ENCODE measurements at places on chromosomes 1 and 21.
A peak's percentile ranks its signal among the peaks of the same experiment; 100 is the strongest.

- no peak for DNase-seq
These were observed 11.5 kb downstream of the TNFSF4 start for GRCh38 chr1:173195596-173196088.

DNA sequence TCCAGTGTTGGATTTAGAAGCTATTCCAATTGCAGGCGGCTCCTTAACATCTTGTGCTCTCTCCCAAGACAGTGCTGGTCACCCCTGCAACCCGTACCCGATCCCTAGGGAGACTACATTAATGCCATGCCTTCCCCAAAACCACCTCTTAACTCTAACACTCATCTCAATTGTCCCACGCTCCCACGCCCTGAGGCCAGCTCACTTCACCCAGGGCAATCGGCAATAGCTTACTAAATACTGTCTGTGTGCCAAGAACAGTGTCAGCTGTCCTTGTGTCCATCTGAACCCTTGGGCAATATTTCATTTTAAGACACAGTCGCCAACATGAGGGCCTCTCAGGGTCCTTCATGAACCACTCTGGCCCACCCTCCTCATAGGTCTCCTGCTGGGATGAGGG, 13.9 kb downstream of the C1orf198 start:
- no peak for DNase-seq

DNA sequence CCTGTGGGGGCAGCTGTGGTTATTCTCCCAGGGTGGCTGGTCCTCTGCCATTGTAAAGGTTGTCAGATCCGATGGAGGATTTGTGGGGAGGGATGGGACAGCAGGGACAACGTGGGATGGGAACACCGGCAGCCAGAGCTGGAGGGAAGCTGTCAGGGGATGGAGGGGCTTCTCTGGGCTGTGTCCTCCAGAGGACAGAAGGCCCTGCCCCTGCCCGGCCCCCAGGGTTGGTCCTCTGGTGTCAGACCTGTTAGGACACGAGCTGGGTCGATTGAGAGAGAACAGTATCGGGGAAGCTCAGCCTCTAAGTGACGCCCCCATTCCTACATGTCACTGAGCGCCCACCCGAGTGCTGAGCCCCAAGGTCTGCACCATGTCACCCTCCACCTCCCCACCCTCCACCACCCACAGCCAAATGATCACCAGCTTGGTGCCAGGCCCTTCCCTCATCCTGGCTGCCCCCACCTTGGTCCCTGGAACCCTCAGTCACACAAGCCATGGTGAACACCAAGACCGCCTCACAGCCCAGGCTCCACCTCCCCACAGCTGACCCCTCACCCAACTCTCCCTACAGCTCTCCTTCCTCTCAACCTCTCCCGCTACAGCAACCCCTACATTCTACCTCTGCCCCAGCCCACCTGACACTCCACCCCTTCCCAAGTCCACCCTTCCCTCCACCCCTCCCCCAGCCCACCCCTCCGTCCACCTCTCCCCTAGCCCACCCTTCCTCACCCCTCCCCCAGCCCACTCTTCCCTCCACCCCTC, 244.4 kb downstream of the MATN1 start:
- DNase-seq: no peak

DNA sequence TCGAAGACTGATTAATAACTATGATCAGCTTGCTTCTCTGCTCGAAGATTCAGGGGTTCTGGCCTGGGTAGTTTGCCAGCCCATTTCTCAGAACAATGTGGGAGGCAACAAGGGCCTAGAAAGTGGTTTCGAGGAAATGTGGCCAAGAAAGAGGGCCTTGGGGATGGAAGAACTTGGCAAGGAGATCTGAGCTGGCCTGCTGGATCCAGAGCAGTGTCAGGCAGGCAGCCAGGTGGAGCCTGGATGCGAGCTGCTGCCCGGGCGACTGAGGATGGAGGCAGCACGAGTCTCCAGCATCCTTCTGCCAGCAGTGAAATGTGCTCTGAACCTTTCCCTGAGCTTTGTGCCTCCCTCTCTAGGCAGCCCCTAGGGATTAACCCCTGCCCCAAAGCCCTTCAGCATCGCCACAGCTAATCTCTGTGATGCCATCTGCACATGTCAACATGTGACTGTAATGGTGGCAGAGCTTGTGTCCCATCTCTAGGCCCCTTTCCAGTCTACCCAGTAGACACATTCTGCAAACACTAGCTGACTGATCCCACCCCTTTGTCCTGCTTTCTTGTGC, 61.0 kb upstream of the NEK2 start:
- peak; percentile 62 for DNase-seq

GRCh38 chr1:71001624-71002023, 46.0 kb downstream of the PTGER3 start:
- DNase-seq: no peak

DNA sequence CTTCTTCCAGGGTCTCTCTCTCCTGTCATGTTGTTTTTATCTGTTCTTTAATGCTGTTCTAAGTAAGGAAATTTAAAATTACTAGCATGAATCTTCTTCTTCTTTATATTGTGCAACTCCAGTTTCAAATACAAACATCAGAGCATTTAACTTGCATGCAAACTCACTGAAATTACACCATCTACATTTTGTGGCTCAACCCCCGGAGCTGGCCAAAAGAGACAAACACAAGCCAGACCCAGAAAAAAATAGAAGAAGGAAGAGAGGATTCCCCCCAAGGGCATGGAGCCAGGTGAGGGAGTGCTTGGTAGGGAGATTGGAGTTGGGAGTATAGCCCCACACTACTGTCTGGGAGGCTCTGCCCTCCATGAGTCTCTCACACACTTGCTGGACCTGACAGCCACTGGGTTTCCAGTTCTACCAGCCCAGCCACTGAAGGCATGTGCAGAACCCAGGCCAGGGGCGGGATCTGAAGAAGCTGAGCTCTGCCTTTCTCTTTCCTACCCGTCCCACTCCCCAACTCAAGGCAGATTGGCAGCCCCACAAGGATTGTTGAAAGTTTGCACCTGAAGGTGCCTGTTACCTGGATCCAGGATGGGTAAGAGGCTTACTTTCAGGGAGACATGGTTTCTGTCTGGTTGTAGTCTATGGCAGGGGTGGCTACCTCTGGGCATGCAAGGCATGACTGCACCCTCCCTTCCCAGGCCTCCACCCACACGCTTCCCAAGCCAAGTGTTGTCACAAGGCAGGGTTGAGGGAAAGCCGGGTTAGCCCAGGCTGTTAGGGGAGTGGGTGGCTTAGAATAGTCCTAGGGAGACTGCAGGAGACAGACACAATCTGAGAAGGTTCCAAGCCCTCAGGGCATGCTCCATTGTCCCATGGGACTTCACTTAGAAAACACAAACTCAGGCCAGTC, 297.2 kb downstream of the TGFB2 start:
- no peak for DNase-seq

- no peak for DNase-seq
These were observed 85.8 kb upstream of the IPO9 start for GRCh38 chr1:201742955-201743805.

- DNase-seq: no peak
These were observed 111.4 kb downstream of the SIK1 start for GRCh38 chr21:43315244-43316137.
